Cortex of kidney (tissue), 1 donor: ENCODE measurements at places on chromosomes 2 and 18.

DNA sequence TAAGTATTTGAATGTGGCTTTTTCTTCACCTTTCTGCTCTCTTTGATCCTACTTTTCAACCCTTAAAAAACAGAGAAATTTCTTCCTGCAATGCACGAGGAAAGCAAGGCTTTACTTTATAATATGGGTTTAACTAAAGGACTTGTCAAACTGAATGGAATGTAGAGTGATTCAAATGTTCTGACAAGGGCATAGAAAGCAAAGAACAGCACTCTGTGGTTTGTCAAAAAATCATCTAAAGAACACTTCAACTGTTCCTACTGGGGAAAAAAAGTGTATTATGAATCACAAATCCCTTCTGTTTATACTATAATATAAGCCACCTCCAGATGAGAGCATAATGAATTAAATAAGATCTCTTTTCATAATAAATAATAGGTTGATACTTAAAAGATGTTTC is 45.0 kb upstream of the RIT2 start:
- no peak for DNase-seq

DNA sequence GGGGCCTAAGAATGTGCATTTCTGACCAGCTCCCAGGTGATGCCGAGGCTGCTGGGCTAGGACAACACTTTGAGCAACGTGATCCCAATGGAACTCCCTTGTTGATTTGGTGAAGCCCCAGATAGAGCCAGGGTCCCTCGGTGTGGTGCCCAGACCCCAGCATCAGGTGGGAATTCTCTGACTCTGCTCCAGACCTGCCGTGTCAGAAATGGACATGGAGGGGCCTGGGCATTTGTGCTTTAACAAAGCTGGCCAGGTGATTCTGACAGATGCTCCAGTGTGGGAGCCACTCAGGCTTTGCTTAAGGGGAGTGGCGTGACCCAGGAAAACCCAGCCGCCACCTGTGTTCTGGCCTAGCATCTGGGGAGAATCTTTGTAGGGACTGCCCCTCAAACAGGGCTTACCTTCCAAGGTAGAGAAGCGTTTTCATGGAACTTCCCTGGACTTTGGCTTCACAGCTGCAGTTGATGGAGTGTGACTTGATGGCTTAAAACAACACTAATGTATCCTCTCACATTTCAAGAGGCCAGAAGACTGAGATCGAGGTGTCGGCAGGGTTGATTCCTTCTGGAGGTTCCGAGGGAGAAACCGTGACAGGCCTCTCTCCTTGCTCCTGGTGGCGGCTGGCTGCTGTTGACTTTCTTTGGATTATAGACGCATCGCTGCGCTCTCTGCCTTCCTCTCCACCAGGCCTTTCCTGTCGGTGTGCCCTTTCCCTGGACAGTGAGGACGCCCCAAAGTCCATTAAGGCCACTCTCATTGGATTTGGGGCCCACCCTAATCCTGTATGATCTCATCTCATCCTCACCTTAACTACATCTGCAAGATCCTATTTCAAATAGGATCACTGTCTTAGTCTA is 57.0 kb upstream of the HDAC4 start:
- DNase-seq, result no peak

DNA sequence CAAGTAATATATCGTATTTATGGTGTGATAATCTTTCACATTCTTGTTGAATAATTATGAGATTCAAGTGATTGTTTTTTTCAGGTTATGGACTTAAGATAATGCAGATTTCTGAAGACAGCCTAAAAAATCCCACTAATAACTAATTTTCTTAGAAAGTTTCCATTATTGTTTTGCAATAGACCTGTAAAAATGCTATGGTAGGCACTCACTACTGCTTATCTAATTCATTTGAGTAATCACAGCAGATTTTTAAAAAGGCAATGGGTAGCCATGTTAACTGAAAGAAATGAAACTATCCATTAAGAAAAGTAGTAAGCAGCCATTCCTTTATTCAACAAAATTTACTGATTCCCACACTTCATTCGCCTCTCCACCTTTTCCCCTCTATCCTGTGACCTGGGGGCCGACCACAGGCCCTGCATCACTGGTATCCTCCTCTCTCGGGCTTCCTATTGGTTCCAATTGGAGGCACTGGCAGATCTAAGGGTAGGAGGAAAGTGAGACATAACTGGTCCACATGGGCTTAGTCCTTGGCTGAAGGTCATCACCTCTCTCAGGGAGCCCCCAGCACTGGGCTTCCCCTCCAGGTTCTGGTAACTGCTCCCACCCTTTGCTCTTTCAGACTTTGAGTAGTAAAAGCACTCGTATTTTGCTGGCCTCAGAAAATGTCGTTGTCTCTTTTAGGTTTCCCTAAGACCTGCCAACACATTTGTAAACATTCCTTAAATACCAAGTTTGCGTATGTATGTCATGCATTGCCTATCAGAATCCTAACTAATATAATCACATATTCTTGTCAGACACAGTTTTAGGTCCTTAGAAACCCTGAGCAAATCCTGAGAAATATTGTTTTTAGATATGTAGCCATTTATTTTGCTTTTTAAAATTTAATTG is 18.5 kb downstream of the RBMS1 start:
- no peak for DNase-seq

GRCh38 chr18:45566025-45566740 is 49.1 kb upstream of the SLC14A2 start:
- no peak for DNase-seq

DNA sequence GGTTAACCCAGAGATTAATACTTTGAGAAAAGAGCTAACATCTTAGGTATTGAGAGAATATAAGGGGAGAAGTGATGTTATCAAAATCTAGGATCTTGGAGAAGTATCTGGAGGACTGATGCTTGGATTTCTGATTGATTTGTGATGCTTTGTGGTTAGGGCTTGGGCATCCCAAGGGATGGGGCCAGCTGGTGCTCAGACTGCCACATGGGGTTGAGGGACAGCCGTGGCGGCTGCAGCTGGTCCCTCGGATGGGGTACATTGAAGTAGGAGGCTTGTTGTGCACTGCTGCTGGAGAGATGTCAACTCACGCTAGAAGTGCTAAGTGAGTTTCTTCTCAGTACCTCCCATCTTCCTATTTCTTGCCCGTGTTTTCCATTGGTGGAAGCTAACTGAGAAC is 22.4 kb downstream of the HRH4 start:
- DNase-seq, result no peak

- no peak for DNase-seq
Measured at GRCh38 chr2:196535742-196536141, 103.8 kb upstream of the CCDC150 start.

GRCh38 chr2:58967736-58968135 is 726.6 kb upstream of the FANCL start:
- DNase-seq, result no peak

DNA sequence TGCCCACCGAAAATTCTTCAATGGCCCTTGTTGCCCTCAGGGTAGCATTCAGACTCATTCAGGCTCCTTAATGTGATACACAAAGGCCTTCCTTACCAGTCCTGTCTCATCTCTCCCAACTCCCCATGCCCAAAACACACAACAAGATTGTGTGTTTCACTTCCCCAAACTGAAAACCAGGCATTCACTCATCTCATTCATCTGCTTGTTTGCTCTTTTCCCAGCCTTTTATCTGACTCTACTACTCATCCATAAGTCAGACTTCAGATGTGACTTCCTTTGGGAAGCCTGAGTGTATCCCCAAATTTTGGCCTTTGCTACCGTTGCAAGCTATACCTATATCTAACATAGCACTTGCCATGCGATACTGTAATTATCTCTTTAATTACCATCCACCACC is 9.7 kb upstream of the SLC39A10 start:
- no peak for DNase-seq

- no peak for DNase-seq
Measured at GRCh38 chr2:64846177-64846576, 143.0 kb upstream of the SLC1A4 start.

GRCh38 chr18:29164020-29164706 is 987.2 kb upstream of the CDH2 start:
- DNase-seq, result no peak
